ENCODE measurements at places on chromosomes 7 and 10.

GRCh38 chr7:30877015-30877769, 34.5 kb upstream of the AQP1 start:
- no peak for DNase-seq

- no peak for DNase-seq
Measured at GRCh38 chr10:114661212-114661880, 3.3 kb upstream of the ABLIM1 start.

GRCh38 chr7:157712666-157713235, 375.9 kb downstream of the DNAJB6 start:
- DNase-seq, result no peak

DNA sequence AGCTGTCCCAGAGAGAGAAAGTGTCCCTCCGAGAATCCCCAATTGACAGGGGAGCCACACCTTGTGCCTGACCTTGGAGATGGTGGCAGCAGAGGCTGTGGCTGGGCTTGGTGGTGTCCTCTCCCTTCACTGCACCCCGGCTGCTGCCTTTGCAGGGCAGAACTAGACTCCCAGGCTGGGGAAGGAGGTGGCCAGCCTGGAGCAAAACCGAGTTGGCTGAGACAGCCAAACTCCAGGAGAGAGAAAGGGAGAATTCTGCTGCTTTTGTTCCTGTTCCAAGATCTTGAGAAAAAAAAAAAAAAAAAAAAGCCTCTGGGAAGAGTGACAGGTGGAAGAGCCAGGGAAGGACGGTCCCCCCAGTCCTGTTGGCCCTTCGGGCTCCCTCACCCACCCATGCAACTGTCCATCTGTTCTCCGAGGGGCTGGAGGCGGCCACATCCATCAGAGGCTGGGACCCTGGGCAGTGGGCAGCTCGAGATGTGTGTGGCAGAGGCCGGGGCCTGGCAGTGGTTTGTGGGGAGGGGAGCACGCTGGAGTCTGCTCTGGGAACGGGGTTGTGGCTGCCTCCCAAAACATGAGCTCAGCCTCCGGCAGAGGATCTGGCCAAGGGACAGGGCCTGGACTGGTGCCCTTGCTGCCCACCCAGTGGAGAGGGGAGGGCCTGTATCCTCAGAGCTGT, 35.5 kb downstream of the CLIP2 start:
- no peak for DNase-seq

GRCh38 chr10:92760609-92761008, 70.9 kb downstream of the HHEX start:
- peak; percentile 46 for DNase-seq

DNA sequence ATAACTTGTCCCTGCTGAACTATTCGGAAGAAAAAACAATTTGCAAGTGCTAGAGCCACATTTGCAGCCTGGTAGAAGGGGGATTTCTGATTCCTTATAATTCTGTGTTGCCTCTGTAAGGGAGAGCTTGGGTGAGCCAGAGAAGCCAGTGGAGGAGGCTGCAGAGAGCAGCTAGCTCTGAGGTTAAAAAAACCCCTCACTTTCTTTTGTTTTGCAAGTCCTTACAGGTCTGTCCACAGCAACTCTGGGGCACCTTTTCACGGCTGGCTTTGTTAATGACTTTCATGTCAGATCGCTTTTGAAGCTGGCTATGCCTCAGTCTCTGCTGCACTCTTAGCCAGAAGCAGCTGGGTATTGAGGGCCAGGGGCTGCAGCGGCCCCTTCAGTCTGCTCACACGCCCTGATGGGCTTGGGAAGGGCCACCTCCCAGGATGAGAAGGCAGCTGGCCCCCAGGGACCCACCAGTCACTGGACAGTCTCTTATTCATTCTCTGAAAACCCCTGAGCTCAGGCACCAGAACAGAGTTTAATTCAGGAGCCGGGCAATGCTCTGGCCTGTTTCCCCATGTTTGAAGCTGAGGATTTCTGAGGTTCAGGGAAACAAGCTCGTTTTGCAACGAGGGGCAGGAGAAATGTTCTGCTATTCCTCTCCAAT, 30.9 kb downstream of the TRIM8 start:
- no peak for DNase-seq

DNA sequence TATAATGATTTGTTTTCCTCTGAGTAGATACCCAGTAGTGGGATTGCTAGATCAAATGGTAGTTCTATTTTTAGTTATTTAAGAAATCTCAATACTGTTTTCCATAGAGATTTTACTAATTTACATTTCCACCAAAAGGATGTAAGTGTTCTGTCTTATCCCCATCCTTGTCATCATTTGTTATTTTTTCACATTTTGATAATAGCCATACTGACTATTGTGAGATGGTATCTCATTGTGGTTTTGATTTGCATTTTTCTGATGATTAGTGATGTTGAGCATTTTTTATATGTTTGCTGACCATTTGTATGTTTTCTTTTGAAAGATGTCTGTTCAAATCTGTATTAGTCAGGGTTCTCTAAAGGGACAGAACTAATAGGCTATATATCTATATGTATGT, 160.0 kb upstream of the TMEM229A start:
- no peak for DNase-seq

DNA sequence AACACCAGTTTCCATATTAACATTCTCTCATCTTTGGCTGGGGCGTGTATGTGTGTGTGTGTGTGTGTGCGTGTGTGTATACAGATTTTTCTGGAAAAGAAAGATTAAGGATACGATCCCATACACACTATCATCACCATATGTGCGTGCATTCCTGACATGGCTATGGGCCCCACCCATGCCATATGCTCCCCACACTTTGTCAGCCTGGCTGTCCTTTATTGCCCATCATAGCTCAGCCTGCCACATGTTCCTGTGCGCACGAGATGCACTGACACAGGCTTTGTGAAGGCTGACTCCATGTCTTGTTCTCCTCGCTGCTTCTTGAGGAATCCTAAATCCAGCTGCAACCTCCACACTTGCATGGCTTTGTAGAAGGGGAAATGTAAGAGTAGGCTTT, 984.1 kb downstream of the LRMDA start:
- DNase-seq, result no peak

DNA sequence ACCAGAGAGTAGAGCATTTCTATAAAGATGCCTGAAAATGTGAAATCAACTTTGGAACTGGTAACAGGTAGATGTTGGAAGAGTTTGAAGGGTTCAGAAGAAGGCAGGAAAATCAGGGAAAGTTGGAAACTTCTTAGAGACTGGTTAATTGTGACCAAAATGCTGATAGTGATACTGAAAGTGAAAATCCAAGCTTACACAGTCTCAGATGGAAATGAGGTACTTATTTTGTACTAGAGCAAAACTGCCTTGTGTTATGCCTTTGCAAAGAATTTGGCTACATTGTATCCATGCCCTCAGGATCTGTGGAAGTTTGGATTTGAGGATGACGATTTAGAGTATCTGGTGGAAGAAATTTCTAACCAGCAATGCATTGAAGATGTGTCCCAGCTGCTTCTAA, 430.6 kb upstream of the KCND2 start:
- DNase-seq, result no peak

GRCh38 chr10:107028236-107028635, 136.3 kb downstream of the SORCS1 start:
- DNase-seq, result no peak

- DNase-seq, result no peak
Measured at GRCh38 chr7:118288098-118288497, 63.6 kb downstream of the ANKRD7 start.

DNA sequence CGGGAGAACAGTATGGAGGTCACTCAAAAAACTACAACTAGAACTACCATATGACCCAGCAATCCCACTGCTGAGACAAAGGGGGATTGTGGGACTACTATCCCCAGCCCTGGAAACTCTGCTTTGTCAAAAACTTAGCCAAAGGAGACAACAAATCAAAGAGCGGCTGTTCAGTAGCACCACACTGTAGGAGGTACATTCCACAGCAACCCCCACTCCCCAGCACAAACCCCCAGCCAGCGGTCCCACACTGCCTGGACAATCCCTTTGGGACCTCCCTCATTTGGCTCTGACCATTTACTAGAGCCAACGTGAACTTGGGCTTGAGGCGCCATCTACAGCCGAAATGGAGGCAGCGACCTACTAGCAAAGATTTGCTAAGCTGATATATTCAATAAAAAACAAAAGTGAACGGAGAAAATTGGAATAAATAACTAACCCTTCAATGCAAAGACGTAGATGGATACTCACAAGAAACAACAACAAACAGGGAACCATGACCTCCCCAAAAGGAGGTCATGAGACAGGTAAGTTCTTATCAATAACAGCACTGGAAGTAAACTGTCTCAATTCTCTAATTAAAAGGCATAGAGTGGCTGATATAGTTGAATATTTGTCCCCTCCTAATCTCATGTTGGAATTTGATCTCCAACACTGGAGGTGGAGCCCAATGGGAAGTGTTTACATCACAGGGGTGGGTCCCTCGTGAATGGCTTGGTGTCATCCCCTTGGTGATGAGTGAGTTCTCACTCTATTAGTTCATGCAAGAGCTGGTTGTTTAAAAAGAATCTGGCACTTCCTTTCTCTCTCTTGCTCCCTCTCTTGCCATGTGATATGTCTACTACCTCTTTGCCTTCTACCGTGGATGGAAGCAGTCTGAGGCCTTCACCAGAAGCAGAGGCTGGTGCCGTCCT, 119.0 kb upstream of the KCNMA1 start:
- no peak for DNase-seq

GRCh38 chr10:46540412-46541016, 15.9 kb downstream of the GPRIN2 start:
- no peak for DNase-seq

GRCh38 chr7:45080265-45080957, 8.4 kb downstream of the NACAD start:
- DNase-seq, result no peak

DNA sequence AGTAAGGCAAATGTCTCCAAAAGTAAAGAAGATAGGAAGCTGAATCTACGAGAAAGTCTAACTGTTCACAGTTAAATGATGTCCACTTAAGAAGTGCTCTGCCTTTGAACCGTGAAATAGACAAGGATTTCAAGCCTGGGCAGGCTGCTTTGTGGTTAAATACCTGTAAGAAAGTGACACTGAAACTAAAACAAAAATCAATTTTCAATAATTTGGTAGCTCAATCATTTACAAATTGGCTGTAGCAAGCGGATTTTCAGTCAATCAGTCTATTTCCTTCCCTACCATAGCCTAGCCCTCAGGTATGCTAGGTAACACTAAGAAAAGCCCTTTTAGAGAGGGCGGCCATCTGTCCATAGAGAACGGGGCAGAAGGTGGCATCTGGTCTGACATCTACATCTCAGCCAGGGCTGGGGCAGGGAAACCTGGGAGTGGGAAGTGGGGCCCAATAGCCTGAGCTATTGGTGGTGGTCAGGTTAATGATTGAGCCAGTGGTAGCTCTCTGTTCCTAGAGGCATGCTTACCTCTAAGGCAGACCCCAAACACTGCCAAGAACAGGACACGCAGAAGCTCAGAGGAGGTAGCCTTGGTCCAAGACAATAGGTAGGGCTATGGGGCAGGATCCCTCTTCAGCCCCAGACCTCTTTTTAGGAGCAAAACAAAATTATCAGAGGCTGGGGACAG, 223.2 kb downstream of the CCSER2 start:
- DNase-seq, result no peak

DNA sequence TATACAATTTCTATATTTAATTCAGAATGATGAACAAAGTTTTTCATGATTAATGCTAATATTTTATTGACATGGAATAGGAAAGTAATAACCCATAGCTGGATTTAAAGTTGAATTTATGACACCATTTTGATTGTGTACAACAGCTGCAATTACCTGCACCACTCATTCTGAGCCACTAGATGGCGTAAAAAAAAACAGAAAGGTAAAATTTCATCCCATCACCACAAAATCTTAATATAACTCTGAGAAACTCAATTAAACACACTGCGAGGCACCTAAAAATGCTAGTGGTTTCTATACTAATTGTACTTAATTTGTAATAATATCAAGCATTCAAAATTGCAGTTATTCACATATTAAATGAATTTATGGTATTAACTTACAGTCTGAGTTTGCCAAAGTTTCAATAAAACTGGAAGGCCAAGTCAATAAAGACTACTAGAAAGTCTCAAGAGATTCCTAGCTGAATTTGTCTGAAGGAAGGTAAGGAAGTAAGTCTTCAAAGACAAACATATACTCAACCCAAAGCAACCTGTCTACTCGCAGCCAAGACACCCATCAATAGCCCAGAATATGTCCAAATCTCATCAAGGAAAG, 182.5 kb downstream of the SKAP2 start:
- no peak for DNase-seq

DNA sequence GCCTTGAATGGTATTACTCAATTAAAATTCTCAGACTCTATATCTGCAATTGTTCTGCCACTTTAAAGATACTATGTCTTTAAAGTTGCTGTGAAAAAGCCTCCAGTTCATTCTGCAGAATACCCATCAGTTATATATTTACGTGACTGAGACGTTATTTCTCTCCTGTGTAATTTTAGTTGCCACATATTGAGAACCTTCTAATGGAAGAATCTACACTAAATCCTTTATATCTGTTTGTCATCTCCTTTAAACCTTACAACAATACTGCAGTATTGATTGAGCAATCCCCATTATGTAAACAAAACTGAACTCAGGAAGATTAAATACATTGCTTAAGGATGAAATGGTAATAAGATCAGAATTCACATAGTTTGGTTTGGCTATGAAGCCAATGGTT, 30.0 kb downstream of the GPR141 start:
- no peak for DNase-seq

- no peak for DNase-seq
Measured at GRCh38 chr10:79275431-79275851, 71.8 kb upstream of the PPIF start.

DNA sequence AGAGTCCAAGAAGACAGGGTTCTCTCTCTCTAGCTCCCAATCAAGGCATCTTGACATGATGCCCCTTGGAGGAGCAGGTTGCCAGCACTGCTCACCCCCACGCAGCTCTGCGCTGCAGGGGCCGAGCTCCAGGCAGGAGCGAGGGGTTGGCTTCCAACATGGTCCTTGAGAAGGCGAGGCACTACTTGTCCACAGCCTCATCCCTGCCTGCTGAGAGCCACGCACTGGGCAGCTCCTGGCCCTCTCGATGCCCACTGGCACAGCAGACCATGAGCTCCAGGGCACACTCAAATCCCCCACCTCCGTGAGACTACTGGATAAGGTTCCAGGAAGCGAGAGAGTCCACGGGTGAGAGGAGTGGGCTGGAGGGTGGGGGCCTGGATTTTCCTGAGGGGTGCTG, 31.1 kb downstream of the RAMP3 start:
- no peak for DNase-seq

DNA sequence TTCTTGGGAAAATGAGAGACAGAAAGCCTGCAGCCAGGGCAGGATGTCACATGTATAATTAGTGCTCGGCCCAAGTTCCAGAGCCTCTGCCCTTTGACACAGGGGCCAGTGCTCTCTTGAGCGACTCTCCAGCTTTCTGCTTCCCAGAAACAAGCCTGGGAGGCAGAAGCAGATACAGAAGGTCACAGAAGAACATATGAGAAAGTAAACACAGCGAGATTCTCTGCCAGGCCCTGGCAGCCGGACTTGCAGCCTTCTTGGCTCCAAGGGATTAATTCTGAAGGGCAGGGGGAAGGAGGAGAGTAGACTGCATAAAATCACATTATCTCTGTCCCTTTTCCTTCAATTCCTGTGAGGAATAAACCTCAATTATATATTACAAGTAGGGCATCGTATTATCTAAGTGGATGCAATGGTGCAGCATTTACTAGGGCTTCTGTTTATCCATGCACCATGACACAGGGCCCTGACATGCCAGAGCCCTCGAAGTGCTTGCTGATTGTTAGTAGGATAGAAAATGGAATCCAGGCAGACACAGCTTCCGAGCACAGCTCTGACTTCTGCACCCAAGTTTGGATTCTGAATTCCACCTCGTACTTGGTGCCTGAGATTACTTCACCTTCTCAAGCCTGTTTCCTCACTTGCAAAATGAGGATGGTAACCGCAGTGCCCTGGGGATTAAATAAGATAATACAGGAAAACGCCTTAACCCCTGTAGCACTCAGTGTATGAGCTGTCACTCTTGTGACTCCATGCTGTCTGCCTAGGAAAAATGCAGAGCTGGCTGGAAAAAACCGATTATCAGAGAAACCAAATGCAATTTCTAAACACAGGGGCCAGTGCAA, 536.5 kb downstream of the TNS3 start:
- DNase-seq, result no peak
